AG08395 (cell line): ENCODE measurements at places on chromosomes 5 and 9.

DNA sequence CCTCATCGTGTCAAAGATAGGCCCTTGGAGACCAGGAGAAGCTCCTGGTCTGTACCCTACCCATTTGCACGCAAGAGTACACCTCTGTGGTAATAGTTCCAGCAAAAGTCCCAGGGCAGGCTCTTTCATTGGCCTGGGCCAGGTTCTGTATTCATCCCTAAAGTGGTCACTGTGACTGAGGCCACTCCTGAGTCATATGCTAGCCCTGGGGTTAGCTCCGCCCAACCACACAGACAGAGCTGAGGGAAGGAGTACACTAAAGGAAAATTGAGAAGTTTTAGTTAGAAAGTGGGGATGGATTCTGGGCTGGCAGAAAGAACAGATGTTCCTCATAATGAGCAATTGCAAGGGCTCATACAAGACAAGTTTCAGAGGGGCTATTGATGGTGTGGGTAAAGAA lies 206.7 kb downstream of the ARHGAP26 start:
- DNase-seq = no peak

GRCh38 chr9:14242150-14242805 lies 71.7 kb downstream of the NFIB start:
- DNase-seq = no peak

DNA sequence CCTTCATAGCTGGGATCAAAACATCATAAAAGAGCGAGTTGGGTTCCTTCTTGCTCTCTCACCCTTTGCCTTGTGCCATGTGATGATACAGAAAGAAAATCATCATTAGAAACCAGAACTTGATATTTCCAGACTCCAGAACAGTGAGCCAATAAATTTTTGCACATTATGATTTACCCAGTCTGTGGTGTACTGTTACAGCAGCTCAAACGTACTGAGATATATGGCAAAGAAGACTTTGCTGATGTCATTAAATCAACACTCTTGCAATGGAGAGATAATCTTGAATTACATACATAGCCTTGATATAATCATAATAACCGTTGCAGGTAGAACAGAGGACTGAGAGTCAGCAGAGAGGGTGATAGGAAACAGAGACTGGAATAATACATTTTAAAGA lies 1271.6 kb downstream of the CDH12 start:
- no peak for DNase-seq

DNA sequence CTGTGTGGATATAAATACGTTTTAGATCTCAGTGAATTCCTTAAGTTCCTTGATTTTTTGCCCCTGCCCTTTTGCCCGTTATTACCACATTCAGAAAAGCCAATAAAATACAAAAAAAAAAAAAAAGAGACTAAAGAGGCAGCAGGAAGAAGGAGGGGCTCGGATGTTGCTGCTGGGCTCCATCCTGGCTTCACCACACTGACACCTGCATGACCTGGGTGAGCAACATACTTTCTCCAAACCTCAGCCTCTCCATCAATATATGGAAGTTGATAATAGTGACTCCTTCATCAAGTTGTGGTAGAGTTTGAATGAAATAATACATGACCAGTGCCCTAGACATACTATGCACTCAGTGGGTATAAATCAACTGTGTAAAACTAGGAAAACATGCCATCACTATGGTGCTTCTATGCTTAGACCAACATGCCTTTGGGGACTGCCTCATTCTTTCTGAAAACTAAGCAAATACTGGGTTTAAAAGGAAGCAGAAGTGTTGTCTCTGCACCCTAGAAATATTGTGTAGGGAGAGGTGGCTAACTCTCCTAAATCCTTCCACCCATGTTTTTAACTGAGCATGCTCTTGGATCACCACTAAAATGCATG lies 243.0 kb downstream of the PIK3R1 start:
- DNase-seq = no peak

DNA sequence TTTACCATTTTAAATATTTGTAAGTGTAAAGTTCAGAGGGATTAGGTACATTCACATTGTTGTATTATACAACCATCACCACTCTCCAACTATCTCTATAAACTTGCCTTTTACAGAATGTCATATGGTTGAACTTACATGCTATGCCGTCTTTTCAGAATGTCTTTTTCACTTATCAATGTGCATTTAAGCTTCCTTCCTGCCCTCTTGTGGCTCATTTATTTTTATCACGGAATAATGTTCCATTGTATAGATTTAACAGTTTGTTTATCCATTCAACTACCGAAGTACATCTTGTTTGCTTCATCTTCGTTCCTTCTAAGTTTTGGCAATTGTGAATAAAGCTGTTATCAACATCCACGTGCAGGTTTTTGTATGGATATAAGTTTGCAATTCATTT lies 133.3 kb upstream of the C6 start:
- DNase-seq = no peak

DNA sequence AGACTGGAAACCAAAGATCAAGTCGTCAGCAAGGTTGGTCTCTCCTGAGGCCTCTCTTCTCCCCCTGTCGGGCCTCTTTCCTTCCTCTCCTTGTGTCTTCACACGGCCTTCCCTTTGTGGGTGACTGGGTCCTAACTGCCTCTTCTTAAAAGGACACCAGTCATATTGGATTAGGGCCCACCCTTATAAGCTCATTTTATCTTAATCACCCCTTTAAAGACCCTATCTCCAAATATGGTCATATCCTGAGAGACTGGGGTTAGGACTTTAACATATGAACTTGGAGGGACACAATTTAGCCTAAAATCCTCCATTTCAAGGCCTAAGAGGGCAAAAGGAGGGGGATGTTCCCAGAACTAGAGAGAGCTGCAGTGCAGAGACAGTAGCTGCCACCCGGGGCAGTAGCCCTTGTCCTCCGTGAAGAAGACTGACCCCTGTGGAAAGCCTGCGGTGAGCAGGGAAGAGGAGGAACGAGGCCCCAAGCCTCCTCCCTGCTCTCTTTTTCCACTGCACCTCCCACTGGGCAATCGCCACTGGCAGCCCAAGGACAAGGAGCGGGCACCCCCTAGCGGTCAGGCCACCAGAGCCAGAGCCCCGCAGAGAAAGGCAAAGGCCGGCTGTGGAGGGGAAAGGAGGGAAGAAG lies 34.9 kb downstream of the CFAP90 start:
- peak; percentile 80 for DNase-seq

GRCh38 chr9:15311607-15312006 lies 4.6 kb upstream of the TTC39B start:
- DNase-seq = no peak

- peak; percentile 82 for DNase-seq
These were observed 365.7 kb downstream of the DEPDC1B start for GRCh38 chr5:60334281-60334713.
